Urinary bladder (tissue), 4 donors: ENCODE measurements at places on chromosomes 13 and 19.

DNA sequence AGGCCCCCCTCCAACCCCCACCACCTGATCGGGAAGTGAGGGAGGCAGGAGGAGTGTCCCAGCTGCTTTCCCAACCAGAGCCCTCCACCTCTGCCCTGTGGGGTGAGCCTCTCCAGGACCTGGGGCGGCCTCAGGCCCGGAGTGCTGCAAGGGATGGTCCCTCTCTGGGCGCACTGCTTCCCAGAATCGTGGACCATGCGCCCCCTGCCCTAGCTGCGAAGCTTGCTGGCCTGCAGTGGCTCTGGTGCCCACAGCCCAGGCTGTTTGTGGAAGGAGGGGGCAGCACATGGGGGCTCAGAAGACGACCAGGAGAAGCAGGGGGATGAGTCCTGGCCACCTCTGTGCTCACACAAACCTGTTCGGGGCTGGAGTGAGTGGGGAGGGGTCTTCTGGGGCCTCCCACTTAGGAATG, 33.6 kb downstream of the CEBPG start:
- DNase-seq, result no peak

DNA sequence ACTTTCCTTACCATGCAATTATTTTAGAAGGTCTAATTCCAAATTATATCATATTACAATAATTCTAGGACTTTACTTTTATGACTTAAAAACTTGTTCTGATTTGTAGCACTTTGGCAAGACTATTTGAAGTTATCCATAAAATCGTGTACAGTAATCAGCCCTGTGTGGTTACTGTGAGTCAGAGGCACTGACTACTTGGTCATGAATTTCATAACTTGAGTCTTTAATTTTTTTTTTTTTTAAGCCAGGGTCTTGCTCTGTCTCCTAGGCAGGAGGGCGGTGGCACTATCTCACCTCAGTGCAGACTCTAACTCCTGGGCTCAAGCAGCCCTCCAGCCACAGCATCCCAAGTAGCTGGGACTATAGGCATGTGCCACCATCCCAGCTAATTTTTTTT, 1319.2 kb upstream of the SLC10A2 start:
- no peak for DNase-seq

DNA sequence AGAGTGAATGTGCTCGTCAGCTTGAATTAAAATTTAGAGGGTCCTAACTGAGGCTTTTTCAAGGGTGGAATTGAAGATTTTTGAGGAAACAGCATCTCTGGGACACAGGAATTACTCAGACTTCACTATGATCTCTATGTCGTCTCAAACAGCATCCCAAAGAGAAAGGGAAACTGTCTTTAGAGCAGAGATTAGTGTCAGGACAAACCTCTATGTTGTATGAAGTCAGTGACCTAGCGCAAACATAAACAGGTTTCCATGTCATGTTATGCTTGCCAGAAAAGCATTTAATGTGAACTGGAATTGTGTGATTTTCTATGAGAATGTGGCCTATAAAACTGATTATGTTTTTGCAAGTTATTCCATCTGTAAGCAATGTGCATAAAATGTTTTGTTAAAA, 573.7 kb downstream of the GPC6 start:
- DNase-seq, result no peak

- no peak for DNase-seq
Measured at GRCh38 chr13:106183410-106184065, 351.9 kb downstream of the EFNB2 start.

GRCh38 chr13:40287428-40287827, 379.0 kb downstream of the FOXO1 start:
- no peak for DNase-seq
